Stimulated activated effector memory CD8-positive, alpha-beta T cell treated with anti-CD3 and anti-CD28 coated beads, Interleukin-12 subunit alpha, Interleukin-12 subunit beta, amount 100 ng/mL, for 72 hours (primary cell): ENCODE measurements at places on chromosomes 1 and 21.

- DNase-seq = no peak
These were observed 26.5 kb upstream of the AVPR1B start for GRCh38 chr1:206143537-206144172.

DNA sequence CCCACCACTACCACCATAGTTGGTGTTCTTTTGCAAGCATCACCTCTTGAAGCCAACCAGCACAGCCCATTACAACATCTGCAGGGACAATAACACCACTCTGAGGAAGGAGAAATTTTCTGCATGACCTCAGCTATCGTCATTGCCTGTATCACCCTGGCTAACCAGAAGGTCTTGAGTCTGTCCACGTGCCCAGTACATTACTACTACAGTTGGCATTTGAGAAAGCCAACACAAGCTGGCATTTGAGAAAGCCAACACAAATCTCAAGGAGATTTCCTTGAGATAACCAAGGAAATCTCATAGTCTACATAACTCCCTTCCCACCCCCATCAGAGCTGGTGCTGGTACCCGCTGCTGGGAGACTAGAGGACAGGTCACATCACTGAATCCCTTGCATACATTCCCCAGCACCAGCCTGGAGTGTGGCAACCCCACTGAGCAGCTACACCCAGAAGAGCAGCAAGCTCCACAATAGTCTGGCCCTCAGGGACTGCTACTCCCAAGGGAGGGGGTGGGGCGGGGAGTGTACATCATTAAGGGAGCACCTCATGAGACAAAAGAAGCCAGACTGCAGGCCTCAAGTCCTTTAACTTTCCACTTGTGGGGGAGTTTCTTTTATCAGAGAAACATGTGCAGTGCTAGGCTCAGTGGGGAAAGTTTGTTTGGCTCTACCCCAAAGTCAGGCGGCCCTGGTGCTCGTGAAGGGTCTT lies 46.0 kb upstream of the GUCA2A start:
- DNase-seq = no peak

DNA sequence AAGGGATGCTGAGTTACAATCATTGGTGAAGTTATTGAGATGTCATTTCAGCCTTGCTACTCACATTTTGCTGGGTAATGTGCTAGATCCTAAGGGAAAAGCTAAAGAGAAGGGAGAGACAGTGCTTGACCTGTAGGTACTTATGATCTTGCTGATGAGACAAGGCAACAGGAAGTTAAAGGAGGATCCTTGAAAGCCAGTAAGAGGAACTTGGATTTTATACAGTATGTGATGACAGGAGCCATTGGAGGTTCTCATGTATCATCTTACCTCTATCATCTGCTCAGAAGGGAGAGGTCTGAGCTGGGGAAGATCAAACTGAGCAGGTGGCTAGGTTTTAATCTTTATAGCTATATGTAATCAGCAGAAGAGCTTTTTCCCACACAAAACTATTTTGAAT lies 6.3 kb downstream of the APOBEC4 start:
- DNase-seq = no peak

DNA sequence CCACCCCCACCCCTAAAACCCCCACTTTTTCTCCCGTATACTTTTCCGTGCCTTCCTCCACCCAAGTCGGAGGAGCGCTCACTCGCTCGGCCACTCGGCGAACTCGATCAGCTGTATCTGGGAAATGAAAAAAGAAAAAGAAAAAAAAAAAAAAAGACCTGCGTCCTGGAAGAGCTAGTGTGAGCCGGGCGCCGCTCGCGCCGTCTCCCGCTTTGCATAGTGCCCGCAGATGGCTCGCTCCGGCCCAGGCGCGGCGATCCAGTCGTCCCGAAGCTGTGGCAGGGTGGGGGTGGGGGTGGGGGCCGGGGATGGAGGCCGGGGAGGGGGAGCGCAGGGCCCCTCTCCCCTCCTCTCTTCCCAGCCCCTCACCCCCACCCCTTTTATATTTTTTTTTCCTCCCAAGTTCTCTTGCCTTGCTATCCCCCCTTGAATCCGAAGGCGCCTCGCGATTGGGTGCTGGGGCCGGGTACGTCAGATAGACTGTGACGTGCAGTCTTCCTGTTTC lies 299 bp upstream of the PROX1 start:
- DNase-seq = no peak
